Caki2 (cell line): ENCODE measurements at places on chromosomes 6 and 20. TPM values are rescaled to one million over a fixed set of nuclear protein-coding genes. Genes with fewer than 3 reads are reported as not detected.
A peak's percentile ranks its signal among the peaks of the same experiment; 100 is the strongest.

The FNDC1 gene
- total RNA-seq: not detected in 2 replicates

The MUC21 gene
- total RNA-seq: not detected in 2 replicates

The CCN6 gene
- not detected in 2 replicates for total RNA-seq

The SESN1 gene
- total RNA-seq: 11.0 and 14.9 TPM in 2 replicates

The GFOD1 gene
- 0.93 and 2.2 TPM in 2 replicates for total RNA-seq

The ZNF831 gene
- not detected in 2 replicates for total RNA-seq

The IL17F gene
- not detected in 2 replicates for total RNA-seq

The SHLD1 gene
- 10.1 and 11.8 TPM in 2 replicates for total RNA-seq

The MYLK4 gene
- total RNA-seq: 0.57 and 1.2 TPM in 2 replicates

- no peak for DNase-seq
Observed at GRCh38 chr6:4844108-4844507, 67.9 kb downstream of the CDYL start.

DNA sequence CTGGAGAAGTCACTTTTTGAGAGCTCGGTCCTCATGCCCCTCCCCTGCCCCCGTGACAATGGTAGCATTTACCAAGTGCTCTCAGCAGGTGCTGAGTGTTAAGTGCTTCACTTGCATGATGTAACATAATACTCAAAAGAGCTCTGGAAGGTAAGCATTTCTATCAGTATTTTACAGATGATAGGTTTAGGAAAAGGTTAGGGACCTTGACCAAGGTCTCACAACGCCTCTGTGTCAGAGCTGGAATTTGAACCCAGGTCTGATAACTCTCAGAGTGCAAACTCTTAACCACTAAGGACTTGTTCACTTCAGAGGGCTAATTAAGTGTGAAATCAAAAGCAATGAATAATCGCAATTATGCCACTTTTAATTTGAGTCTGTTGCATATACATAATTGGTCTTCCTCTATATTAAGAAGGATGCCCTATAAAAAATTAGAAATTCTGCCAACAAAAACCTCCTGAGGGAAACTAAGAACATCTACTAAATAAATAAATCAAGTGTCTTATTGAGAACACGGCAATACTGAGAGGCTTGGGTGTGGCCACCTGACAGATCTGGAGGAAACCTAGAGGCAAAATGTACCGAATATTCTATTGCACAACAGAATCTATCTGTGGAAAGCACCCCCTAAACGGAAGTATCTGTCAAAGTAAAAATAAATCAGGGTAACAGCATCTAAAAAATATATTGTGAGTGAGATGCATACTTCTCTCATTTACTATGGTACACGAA lies 109.8 kb downstream of the BACH2 start:
- DNase-seq: no peak

DNA sequence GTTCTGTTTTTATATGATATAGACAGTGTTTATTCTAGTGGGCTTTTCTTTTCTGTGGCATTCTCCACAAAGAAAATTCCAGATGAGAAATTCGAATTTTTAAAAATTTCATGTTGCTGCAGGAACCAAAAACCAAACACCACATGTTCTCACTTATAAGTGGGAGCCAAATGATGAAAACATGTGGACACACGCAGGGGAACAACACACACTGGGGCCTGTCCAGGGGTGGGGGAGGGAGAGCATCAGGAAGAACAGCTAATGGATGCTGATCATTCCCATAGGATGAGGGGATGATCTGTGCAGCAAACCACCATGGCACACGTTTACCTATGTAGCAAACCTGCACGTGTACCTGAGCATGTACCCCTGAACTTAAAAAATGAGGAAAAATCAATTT lies 499.0 kb upstream of the SLC35B3 start:
- no peak for DNase-seq

DNA sequence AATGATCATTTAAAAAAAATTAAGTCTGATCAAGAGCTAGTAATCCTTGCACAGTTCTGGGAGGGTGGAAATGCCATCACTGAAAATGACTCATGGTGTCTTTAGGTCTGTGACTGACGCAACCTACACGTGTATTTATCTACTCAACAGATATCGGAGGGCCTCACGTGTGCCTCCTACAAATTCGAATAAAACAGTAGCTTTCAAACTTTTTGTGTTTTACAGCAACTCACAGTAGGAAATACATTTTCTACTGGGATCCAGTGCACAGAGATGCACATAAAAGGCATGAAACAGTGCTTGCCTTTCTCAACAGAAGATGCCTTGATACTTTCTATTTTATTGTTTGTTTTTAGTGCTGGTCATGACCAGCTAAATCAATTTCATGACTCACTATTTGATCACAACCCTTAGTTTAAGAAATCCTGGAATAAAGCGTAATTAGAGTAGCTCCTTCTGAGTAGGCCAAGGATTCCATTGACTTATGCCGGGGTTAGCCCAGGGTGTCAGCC lies 210.0 kb upstream of the SNX9 start:
- peak; percentile 62 for DNase-seq

GRCh38 chr6:161844804-161845203 lies 570.9 kb upstream of the AGPAT4 start:
- no peak for DNase-seq

- DNase-seq: peak; percentile 68
Observed at GRCh38 chr6:14499841-14500240, 382.3 kb downstream of the CD83 start.

- DNase-seq: no peak
Observed at GRCh38 chr20:18077157-18077556, 19.4 kb upstream of the OVOL2 start.

DNA sequence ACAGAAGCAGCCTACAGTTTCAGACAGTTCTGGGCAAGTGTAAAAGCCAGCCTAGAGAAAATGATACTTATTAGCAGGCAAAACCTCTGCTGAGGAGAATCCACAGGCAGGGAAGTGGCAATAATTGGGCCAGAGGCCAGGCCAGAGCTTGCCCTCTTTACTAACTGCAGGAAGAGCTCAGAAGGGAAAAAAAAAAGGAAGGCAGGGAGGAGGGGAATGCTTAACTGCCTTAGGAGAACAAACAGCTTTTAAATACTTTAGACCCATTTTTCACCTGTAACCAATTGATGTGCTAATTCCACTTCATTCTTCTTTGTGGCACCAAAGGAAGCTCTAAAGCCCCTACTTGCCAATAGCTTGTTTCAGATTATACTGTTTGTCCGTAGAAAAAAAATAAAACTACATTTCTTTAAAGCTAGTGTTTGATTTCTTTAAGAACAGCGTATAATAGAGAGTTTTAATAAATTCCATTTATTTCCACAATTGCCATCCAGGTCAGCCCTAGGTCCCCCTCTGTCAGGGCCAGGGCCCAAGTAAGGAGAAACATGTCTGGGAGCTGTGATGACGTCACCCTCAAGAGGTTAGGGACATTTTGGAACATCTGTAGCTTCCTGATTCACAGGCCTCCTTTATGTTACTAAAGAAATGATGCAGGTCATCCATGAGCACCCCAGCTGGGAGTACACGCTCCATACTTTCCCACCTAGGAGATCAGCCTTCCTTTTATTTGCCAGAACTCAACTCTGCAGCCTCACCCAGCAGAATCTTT lies 384.3 kb downstream of the CDC5L start:
- DNase-seq: no peak

- DNase-seq: no peak
Observed at GRCh38 chr6:143079325-143079640, 18.6 kb downstream of the AIG1 start.

DNA sequence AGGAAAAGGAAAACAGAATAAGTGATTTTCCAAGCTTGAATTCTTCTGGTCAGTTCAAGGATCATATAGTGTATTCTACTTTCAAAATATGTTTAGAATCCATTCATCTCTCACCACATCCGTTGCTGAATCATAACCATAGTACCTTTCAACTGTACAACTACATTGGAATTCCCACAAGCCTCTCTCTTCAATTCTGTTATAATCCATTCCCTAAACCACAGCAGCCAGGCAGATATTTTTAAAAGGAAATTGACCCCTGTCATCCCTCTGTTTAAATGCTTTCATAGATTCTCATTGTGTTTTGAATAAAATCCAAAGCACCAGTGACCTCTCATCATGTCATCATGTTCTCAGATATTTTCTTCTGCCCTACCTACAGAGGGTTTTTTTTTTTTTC lies 412.7 kb downstream of the GRIK2 start:
- no peak for DNase-seq

DNA sequence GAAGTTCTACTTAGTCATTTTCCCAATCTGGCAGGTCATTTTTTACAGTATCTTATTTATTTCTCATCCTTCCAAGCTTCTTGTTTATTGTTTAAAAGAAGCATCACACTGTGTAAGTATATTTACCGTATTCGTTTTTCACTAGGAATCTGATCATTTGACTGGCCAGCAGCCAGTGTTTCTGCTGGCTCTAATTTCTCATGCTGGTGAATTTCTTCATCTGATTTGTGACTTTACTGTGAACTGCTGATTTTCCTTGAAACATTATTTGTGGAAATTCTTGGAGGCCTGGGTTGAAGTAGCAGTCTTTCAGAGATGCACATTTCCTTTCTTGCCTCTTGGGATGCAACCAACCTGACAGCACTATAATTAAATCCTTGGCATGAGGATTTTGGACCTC lies 65.9 kb downstream of the PREP start:
- DNase-seq: no peak

- DNase-seq: no peak
Observed at GRCh38 chr20:6857927-6858326, 90.4 kb downstream of the BMP2 start.

GRCh38 chr6:20661721-20662120 lies 127.5 kb downstream of the CDKAL1 start:
- DNase-seq: no peak

DNA sequence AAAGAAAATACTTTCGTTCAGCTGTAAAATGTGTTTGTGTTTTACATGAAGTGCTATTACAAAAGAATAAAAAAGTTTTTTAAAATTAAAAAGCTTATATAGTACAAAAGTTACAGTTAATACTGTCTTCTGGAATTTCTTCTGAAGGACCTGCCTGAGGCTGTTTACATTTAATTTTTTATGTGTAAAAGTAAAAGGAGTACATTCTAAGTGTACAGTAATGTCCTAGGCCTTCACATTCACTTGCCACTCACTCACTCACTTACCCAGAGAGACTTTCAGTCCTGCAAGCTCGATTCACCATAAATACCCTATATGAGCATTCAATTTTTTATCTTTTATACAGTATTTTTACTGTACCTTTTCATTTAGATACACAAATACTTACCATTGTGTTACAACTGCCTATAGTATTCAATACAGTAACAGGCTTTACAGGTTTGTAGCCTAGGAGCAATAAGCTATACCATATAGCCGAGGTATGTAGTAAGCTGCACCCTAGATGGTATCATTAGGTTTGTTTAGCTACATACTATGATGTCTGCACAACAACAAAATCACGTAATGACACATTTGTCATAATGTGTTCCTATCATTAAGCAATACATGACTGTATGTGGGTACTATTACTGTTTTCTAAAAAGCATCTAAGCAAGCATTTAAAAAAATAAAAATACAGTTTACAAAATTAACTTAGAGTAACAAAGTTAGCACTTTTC lies 33.0 kb downstream of the RNF146 start:
- DNase-seq: no peak

DNA sequence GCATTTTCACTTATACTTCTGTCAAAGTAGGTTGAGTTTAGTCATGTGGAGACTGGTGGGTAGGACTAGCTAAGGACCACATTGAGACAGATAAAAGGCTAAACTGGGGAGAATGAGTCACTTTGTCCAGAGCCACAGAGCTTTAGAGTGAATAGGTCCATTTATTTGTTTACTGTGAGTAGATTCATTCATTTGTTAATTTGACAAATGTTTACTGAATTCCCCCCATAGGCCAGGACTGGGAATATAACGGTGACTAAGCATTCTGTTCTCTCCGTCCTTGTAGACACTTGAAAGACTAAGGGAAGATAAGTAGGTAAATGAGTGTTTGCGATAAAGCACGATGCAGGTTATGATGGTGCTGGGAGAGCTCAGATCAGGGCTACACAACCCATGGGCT lies 699.7 kb upstream of the ID4 start:
- DNase-seq: peak; percentile 14

- DNase-seq: no peak
Observed at GRCh38 chr6:25793970-25794369, 37.9 kb downstream of the SLC17A1 start.

- no peak for DNase-seq
Observed at GRCh38 chr6:107740496-107741190, 83.5 kb downstream of the SCML4 start.

DNA sequence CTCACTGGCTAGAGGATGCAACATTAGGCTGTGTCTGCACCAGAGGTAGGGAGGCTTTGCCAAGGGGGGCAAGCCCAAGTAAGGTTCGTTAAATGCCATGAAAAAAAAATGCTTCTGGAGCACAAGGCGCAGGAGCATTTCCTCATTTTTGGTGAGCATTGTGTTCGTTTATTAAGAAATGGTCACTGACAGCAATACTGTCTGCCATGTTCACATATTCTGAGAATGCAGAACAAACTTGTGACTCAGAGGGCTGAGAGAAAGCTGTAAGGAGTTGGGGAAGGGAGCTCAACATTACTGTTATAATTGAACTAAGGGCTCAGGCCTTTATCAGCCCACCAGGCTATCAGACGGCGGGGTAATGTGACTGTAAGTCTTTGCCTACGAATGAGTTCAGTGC lies 465.4 kb upstream of the BTBD3 start:
- DNase-seq: no peak

- peak; percentile 53 for DNase-seq
Observed at GRCh38 chr6:149028767-149029405, 282.1 kb downstream of the UST start.

DNA sequence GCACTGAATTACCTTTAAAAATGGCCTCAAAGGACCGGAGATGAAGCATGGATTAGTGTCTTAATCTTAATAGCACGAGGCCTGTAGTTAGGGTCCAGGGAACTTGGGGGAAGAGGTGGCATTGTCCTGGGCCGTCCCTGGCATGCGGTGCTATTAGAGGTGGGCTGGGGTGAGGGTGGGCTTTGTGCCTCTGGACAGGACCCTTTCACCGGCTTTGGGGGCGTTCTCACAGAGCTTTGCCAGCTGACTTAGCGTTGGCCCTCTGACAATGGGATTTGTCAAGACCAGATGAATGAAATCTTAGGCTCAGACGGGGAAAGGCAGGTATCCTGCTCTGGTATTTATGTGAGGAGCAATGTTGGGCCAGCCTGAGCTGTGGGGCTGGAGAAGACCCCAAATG lies 59.6 kb downstream of the ERMARD start:
- no peak for DNase-seq

DNA sequence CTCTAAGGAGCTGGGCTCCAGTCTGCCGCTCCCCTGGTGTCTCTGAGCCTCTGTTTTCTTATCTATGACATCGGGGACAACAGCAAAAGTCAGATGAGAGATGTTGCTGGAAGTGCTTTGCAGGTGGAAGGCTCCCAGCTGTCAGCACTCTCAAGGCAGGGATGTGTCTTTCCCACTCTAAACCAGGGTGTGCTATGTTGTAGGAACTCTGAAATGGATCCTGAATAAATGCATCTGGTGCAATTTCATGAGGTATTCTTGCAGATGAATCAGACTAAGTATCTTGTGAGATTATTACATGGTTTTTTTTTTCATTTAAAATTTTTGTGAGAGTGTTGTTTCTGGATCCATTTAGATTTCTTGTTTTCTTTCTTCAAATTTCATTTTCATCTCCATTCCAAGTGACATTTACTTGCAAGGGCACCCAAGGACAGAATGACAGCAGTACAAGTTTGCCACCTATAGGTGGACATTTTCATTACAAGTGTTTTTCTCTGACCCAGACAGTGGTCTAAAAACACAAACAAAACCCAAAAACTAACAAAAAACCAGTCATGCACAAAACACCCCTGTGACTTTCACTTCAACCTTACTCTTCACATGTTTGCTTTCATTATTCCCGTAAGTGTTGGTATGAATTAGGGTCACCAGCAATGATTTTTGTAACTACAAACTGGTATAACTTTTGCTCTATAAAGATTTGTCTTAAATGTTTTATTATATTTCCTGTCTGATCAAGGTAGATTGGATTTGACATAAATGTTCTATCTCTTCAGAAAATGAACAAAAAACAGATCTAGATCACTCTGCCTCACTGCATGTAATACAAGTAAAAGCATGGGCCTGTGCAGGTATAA lies 14.7 kb upstream of the SIM1 start:
- peak; percentile 56 for DNase-seq
